Fibroblast of skin of back (primary cell): ENCODE measurements at places on chromosomes 5 and 9.

GRCh38 chr5:119435436-119436132 is 16.7 kb upstream of the HSD17B4 start:
- DNase-seq, result peak; percentile 38

DNA sequence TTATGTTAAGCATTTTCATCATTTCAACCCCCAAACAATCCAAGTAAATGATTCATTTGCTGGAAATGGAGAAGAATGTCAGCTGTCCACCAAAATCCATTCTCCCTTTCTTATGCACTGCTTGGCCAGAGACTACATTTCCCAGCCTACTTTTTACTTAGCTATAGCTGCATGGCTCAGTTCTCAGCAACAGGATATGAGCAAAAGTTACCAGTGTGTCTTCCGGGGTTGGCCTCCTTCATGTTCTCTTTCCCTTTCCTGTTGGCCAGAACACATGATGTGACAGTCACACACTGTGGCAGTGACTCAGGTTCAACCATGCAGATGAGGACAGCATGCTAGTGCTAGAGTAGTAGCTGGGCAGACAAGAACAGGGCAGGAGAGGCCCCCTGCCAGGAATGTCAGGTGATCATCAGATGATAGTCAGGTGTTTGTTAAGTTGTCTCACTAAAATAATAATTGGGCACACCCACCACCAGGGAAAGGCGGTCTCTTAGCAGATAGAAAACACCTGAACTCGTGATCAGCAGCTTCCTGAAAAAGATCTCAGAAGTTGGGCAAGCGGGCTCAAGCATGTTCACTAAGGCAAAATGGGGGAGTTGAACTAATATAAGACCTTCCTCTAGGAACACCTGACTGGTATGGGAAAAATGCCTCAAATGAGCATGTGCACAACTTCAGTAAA is 12.2 kb downstream of the GPR150 start:
- DNase-seq, result peak; percentile 83

DNA sequence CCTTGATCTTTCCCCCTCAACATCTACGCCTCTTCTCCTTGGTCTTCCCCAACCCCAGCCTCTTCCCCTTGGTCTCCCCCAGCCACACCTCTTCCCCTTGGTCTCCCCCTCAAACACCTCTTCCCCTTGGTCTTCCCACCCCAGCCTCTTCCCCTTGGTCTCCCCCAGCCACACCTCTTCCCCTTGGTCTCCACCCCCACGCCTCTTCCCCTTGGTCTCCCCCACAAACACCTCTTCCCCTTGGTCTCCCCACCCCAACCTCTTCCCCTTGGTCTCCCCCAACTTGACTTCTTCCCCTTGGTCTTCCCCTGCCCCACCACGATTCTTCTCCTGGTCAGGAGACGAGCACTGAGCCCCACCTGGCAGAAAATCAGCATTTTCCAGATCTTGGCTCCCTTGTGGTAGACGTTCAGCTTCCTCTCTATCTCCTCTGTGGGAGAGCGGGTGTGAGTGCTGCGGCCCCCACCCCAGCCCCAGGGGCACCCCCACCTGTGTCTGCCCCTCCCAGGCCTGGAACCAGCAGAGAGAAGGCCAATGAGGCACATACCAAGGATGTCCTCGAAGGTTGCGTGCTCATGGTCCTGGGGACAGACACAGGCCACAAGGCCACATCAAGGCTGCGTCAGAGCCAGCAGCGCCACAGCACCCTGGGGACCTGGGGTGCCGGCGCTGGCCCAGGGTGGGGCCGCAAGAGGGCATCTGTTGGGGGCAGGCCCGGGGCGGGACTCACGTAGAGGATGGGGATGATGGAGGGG is 7.0 kb downstream of the NSMF start:
- no peak for DNase-seq

DNA sequence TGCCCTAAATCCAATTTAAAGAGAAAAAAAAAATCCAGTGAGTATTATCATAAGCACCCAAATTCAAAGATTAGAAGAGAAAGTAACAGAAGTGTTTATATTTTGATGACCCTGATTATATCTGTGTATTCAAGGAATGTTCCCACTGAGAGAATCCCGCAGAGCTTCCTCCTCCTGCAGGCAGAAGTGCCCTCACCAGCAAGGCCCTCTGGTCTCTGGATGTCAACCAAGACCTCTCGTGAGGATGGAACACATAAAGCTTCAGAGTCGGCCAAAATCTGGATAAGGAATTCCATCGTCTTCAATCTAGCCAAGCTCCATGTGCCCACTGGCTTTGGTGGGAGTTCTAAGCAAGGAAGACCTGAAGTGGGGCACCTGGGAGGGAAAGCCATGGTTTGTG is 18.1 kb downstream of the PTCH1 start:
- DNase-seq, result peak; percentile 65

DNA sequence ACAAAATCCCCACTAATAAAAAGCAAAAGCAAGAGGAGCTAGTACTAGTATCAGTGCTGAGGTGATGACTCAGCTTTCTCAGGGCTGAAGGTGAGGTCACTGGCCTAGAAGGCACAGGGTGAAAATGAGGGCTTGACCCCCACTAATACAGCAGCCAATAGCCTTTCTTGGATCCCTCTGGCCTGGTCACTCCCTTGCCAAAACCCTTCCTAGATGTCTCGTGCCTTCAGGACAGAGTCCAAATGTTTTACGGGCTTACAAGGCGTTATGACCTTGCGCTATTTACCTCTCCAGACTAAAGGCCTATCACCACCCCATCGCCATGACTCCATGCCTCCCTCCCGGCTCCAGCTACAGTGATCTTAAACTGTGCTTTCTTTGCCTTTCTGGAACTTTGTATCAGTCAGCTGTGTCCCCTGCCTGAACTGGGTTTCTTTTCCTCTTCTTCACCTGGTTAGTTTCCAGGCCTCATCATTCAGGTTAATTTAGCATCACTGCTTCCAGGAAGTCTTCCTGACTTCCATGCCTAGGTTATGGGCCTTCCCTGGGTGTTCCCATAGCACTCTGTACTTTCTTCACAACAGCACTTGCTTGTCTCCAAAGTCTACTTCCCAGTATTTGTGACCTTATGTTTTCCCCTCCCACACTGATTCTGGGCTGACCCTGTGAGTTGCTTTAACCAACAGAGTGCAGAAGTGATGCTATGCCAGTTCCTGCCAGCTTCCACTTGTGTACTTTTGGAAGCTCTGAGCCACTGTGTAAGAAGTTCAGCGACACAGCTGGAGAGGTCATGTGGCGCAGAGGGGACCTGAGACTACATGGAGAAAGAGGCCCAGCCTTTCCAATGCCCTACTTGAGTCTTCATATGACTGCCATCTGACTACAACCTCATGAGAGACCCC is 4.2 kb upstream of the DELE1 start:
- DNase-seq, result no peak
